Stimulated activated CD8-positive, alpha-beta memory T cell treated with anti-CD3 and anti-CD28 coated beads, Interleukin-15, amount 100 ng/mL, for 48 hours (primary cell): ENCODE measurements at places on chromosomes 16 and 17.

DNA sequence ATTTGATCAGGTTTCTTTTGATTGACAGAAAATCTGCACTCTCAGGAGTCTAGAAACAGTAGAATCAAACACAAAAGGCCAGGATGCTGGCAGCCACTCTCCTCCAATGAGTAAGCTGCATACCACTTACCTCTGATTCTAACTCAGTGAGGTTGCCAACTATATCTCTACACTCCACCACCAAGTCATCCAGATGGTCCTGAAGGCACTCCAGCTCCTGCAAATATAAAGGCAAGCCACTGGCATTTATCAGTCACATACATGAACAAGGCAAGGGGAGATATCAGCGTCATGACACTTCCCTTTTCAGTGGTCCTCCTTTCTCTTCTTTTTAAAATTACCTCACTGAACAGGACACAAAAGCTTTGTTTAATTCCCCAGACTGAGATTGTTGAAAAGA, 53.1 kb upstream of the CLEC18B start:
- DNase-seq = no peak

GRCh38 chr17:36818134-36818825, 119.0 kb upstream of the LHX1 start:
- no peak for DNase-seq

DNA sequence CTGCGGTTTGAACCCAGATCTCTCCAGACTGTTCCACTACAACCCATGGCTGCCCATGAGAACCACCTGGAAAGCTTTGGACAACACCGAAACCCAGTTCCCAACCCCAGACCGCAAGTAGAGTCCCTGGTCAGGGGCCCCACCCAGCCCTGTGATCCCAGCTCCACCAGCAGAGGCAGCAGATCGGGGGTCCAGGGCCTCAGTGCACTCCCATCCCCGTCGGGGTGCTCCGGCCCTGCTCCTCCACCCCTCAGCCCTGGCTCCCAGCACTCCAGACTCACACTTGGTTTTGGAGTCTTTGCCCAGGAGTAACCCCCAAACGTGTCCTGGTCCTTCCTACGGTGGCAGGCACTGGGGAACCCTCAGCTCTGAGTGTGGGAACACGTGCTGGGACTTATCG, 20.7 kb upstream of the OSGIN1 start:
- no peak for DNase-seq

DNA sequence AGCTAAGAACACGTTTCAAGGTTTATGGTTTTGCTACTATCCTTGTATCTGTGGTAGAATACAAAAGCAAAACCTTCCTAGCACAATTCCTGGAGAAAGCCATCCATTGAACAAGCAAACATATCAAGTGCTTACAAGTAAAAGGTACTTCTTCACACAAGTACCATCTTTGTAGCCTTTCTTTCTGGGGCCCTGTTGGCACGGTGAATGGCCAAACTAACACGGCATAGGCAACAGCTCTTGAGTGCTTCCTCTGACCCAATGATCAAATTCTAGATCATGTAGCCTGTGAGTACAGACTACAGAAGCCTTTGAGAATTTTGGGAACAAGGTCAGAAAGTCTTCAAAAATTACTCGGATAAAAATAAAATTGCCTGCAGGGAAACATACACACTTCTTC, 57.9 kb downstream of the ANKFY1 start:
- no peak for DNase-seq

- DNase-seq = no peak
Measured at GRCh38 chr16:66735891-66736290, 15.5 kb downstream of the DYNC1LI2 start.

GRCh38 chr17:40089077-40089895, 11.1 kb downstream of the NR1D1 start:
- DNase-seq = no peak

DNA sequence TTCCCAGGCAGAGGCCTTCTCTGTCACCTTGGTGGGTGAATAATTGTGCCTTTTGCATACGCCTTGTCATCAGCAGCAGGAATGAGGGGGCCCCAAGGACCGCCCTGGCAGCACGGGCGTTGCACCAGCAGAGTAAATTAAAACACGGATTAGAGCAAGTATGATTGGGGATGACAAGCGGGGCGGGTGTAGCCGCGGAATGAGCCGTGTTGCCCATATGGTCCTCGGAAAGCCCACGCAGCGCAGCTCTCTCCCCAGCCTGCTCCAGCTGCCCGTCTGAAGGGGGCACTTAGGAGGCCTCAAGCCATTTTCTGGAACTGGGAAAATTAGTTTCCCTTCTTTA, 299.4 kb upstream of the IRX3 start:
- DNase-seq = no peak

DNA sequence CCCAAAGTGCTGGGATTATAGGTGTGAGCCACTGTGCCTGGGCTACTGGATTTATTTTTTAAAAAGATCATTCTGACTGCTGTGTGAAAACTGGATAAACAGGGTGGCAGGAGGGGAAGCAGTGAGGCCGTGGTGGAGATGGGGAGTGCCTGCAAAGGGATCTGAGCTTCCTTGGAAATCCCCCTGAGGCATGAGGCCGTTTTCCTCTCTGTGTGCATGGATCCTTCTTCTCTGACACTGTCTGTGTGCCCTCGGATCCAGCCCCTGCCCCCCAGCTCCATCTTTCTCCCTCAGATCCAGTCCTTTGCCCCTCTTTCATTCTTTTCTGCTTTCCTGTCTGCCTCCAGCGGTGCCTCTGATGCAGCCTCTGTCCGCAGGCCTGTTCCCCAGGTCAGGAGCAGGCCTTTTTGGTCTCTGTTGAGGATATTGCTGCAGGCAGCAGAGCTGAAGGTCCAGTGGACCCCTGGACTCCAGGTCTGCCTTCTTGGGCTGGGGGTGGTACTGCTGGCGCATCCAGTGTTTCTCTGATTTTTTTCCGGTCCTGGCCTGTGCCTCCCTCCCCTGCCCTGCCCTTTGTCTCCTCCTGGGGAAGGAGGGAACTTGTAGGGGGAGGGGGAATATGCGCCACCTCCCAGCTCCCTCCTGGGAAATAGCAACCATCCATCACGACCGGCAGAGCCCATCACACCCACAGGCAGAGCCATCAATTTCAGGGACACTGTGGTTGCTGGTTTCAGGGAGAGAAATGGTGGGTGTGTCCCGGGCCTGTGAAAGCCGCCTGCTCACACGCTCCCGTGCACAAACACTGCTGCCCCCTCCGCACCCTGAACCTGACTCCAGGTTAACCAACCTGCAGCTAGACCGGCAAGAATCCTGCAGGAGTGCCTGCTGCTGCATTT, 17.0 kb downstream of the MGAT5B start:
- no peak for DNase-seq

DNA sequence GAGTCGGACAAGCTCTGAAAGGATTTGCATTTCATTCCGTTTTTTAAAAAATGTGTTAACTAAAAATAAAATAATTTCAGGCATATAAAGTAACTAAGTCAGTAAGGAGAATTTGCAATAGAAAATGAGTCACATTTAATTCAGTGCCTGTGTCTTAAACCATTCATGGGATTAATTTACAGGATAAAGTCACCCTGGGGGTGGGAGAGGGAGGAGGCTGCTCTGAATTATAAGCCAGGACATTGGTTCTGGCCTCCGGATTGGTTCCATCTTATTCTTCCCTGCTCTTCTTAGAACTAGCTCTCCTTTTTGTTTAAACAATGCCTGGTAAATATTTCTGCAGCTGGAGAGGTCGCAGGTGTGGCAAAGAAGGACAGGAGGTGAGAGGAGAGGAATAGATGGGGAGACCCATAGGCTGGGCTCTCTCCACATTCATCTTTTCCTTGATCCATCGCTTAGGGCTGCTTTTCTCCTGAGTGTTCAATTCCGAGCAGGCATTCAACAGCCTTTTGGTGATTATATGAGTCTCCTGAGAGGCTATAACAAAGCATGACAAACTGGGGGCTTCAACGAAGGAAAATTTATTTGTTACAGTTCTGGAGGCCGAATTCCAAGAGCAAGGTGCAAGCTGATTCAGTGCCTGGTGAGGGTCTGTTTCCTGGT, 319.2 kb downstream of the PHKB start:
- no peak for DNase-seq

DNA sequence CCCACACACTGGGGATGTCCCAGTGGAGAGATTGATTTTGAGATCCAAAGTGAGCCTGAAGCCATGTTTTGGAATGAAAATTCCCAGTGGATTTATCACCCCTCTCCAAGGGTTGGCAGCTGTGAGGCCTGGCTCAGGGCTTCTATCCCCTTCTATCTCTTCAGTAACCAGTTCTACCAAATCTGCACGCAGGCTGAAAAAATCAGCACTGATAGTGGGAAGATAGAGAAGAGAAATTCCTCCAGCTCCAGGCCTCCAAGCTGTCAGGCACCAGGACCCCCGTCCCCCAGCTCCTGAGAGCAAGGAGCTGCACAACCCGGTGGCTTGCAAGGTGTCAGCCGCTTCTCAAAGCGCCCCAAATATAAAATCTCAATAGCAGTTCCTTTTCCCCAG, 1.0 kb downstream of the FLOT2 start:
- no peak for DNase-seq

GRCh38 chr17:14061666-14062560, 7.4 kb upstream of the COX10 start:
- no peak for DNase-seq

- peak; percentile 83 for DNase-seq
Measured at GRCh38 chr17:32006957-32007462, at the start of gene LRRC37B. Gene LRRC37B (plus strand): TSS chr17:32007383. CDS start chr17:32021393, 14,010 bp downstream.

DNA sequence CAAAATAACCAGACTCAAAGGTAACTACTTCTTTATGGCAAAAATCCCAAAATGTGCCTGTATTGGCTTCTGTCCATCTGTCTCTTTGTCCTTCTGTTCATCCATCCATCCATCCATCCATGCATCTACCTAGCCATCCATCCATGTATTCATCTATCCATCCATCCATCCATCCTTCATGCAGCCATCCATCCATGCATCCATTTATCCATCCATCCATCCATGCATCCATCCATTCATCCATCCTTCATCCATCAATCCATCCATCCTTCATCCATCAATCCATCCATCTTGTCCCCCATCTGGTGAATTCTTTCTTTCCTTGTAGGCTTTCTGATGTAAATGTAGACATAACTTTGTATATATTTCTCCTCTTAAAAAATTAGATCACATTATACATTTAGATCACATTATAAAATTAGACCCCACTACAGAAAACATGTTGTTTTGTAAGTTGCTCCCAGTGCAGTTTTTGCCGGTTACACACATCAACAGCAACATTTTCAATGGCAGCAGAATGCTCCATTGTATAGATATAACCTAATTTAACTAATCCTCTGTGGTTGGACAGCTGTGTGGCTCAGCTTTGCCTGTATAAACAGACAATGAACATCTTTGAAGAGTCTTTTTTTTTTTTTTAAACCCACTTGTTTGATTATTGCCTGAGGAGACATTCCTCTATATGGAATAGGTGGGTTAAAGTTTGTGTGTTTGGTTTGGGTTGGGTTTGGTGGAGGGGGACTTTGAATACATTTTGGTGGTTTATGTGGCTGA, 72.0 kb downstream of the MSI2 start:
- DNase-seq = no peak

DNA sequence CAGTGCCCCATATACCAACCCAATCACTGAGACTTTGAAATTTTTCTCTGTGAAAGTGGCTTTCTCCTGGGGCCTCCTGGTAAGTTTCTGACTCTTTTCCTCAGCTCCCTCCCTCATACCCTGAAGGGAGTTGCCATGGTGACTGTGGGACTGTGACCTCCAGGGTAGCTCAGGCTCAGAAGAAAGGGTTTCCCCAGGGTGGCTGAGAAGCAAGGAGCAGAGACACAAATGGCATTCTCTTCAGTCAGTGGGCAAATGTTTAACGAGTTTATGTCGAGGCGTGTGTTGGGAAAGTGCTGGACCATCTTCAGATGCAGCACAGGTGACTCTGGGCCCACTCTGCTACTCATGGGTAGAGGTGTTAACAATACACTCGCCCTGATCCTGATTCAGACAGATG, 46.8 kb downstream of the MRPS23 start:
- DNase-seq = no peak

GRCh38 chr16:75022567-75022966, 23.7 kb downstream of the ZNRF1 start:
- DNase-seq = no peak

- no peak for DNase-seq
Measured at GRCh38 chr17:67624886-67625656, 92.7 kb upstream of the NOL11 start.
